ENCODE measurements at places on chromosomes 2 and 18. TPM values are rescaled to one million over a fixed set of nuclear protein-coding genes. Genes with fewer than 3 reads are reported as not detected.

Gene CFAP221
- total RNA-seq, result not detected

Gene FAM237A
- total RNA-seq, result not detected

Gene MLPH
- total RNA-seq, result 13.9 TPM

Gene IL1R1
- 8.1 TPM for total RNA-seq

Gene FAP
- total RNA-seq, result 71.0 TPM

Gene TXNDC2
- 0.18 TPM for total RNA-seq

Gene TRABD2A
- total RNA-seq, result 19.7 TPM

Gene HRH4
- total RNA-seq, result not detected

Gene METTL21A
- 11.4 TPM for total RNA-seq

Gene MSTN
- not detected for total RNA-seq

Gene DSC2
- not detected for total RNA-seq

Gene C2orf66
- not detected for total RNA-seq

Gene THSD7B
- total RNA-seq, result not detected

Gene GPC1
- total RNA-seq, result 18.6 TPM

Gene OTX1
- not detected for total RNA-seq

Gene SLC8A1
- 57.0 TPM for total RNA-seq

Gene LIMS2
- 1.1 TPM for total RNA-seq

Gene ZNF521
- 44.7 TPM for total RNA-seq

Gene C1GALT1C1L
- 0.28 TPM for total RNA-seq

Gene REG1B
- not detected for total RNA-seq

Gene ITGA4
- total RNA-seq, result 20.6 TPM

Gene CDK5R2
- total RNA-seq, result not detected

Gene C2orf42
- 31.5 TPM for total RNA-seq

Gene SNRPD1
- total RNA-seq, result 6.8 TPM

Gene PLCL1
- 0.18 TPM for total RNA-seq

Gene SULT1C4
- 0.56 TPM for total RNA-seq

Gene RAB27B
- 1.3 TPM for total RNA-seq

Gene FBXO48
- 0.18 TPM for total RNA-seq

Data from IMR-90 (cell line).